ENCODE measurements at places on chromosomes 7 and 10. TPM values are rescaled to one million over a fixed set of nuclear protein-coding genes. Genes with fewer than 3 reads are reported as not detected.

Gene ACTA2
- 21.5 TPM for total RNA-seq

Gene SHH
- 2.7 TPM for total RNA-seq

Gene DOCK1
- total RNA-seq, result 23.4 TPM

Gene PAPOLB
- total RNA-seq, result not detected

Gene STEAP4
- not detected for total RNA-seq

Gene PPP1R17
- total RNA-seq, result not detected

Gene FAM25C
- total RNA-seq, result not detected

Gene SPDYE18
- total RNA-seq, result 0.13 TPM

Gene SLC13A1
- not detected for total RNA-seq

Gene GNAI1
- 39.4 TPM for total RNA-seq

Gene RBP3
- not detected for total RNA-seq

Gene CRHR2
- total RNA-seq, result not detected

Gene RSPH10B2
- total RNA-seq, result not detected

Gene HYAL4
- not detected for total RNA-seq

Gene PNLIPRP3
- total RNA-seq, result not detected

Gene SSC4D
- total RNA-seq, result 1.4 TPM

Gene BAMBI
- total RNA-seq, result 18.8 TPM

Gene FEZF1
- total RNA-seq, result not detected

Gene STAG3
- total RNA-seq, result 0.14 TPM

Measured in A549 treated with RU486 at 1 μM for 4 hours (cell line).